EH (cell line): ENCODE measurements at places on chromosomes 1 and 21.

DNA sequence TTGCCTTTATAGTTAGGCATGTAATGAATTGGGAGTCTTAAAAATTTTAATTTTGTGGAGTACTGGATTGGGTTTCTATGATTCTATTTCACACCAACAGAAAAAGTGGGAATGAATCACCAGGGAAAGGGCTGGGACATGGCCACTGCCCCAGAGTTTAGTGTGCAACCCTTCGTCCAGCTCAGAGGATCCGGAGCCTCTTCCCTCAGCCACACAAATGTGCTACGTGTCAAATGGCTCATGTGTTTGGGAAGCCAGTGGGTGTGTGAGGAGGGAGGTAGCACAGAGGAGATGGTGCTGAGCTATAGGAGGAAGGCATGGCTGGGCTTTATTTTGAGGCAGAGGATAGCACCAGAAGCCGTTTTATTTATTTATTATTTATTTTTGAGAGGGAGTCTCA is 247.3 kb downstream of the SIPA1L2 start:
- DNase-seq = peak; percentile 2

DNA sequence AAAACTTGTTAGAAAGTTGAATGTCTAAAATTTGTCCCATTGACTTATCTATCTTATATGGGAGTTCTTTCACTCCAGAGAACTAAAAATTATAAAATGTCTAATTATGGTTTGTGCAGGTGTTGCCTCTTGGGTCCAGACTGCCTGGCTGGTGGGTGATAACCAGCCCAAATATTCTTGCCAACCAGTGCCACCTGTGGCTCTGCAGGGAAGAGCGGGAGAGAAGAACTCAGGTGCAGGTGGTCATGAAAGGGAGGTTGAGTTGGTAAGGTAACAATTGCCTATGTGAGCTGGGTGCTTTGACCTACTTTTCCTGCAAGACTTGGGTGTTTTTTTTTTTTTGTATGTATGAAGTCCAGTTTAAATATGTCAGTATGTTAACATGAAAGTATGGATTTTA is 10.2 kb downstream of the RPS6KC1 start:
- DNase-seq = no peak

GRCh38 chr1:85413169-85413568 is 51.8 kb downstream of the DDAH1 start:
- DNase-seq = peak; percentile 39

DNA sequence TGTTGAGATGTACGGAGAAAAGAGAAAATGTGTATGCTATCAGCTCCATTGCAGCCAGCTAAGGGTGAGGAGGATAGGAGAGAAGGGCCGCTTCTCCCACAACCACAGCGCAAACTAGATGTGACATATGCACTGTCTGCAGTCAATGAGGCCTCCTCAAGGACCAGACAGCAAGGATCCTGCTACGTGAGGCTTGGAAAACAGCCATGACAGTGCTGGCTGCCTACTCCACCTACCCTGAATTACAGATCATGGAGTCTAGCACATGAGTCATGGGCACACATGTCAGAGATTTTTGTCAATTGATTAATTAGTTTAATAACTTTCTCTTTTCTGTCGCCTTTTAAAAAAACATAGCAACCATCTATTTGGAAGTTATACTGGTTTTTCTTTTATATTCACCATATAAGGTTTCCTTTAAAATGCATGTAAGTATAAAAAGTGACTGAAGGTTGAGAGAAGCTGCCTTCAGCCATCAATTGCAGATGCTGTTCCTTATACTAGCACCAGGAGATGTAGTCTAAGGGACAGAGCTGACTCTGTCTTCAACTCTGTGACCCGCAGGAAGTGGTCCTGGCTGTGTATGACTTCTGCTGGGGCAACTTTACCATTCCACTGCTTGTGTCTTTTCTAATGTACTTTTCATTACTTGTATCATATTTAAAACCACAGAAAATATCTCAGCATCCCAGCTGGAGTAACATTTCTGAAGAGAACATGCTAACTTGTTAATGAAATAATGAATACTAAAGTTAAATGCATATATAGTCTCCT is 3.1 kb downstream of the VPS26C start:
- DNase-seq = peak; percentile 36

DNA sequence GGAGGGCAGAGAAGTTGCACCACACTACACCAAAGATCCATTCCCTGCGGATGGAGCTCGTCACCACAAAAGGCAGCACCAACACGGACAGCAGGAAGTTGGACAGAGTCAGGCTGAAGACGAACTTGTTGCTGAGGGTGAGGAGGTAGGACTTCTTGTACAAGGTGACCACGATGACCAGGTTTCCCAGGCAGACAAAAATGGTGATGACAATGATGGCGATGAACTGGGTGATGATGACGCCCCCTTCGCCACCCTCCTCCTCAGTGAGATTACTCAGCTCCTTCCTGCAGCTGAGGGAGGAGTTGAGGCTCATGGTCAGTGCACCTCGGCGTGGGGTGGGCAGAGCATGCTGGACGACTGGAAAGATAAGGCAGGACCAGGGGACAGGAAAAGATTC is 32.2 kb downstream of the GPR161 start:
- DNase-seq = no peak

DNA sequence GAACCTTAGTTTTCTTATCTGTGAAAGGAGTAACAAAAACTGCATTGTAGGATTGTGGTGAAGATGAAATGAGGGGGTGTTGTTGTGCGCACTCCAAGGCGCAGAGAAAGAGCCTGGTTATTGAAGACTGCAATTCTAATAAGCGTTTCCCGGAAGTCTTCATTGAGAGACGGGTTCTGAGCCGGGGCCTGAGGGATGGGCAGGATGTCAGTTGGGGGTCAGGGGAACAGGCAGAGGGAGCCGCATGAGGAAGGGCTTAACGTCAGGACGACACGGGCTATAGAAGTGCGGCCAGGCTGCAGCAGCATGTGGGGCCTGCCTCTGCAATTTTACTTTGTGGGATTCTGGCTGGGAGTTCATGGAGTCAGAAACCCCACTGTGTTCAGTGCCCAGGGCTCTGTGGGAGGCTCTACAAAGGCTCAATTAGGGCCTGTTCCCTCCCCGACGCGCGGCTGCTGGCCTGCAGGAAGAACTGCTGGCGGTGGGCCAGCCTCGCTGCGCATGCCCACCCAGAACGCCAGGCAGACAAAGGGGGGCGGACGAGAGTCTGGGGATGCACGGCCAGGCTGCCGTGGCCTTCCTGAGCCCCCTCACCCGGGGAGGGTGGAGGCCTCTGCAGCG is 20.7 kb downstream of the TRIM62 start:
- DNase-seq = peak; percentile 43

GRCh38 chr1:96338622-96339021 is 383.0 kb upstream of the PTBP2 start:
- DNase-seq = no peak

DNA sequence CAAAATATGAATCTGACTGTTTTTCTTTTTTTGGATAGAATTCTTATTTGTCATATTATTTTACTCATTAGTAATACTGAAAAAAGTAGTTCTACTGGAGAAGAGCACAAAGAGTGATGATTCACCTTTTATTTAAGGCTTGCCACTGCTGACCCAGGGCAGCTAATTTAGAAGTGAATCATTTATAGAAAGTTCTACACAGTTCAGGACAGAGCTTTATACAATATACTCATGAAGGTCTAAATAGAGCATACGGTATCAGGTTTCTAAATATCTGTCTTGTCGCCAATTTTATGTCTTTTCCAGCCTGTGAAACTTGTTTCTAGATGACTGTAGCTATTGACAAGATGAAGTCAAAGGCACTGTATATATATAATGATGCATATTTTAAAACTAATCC is 25.0 kb downstream of the GIPC2 start:
- peak; percentile 91 for DNase-seq

DNA sequence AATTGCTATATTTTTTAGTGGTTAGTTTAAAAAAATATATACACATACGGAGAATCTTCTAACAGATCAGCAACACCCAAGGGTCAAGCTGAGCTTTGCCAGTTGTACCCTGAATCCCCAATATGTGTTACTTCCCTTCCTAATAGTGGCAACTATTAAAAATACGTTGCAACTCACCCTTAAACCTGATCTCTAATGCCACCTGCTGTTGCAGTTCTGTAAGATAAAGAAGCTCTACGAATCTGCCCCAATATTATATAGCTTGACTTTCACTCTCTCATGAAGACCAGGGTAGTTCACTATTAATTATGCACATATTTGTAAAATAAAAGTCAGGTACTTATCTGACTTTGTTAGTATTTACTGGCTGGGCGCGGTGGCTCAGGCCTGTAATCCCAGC is 58.4 kb downstream of the ASH1L start:
- DNase-seq = peak; percentile 42

- DNase-seq = no peak
Measured at GRCh38 chr1:211736351-211736915, 61.0 kb upstream of the NEK2 start.

GRCh38 chr1:91325456-91325855 is 79.2 kb downstream of the HFM1 start:
- no peak for DNase-seq

DNA sequence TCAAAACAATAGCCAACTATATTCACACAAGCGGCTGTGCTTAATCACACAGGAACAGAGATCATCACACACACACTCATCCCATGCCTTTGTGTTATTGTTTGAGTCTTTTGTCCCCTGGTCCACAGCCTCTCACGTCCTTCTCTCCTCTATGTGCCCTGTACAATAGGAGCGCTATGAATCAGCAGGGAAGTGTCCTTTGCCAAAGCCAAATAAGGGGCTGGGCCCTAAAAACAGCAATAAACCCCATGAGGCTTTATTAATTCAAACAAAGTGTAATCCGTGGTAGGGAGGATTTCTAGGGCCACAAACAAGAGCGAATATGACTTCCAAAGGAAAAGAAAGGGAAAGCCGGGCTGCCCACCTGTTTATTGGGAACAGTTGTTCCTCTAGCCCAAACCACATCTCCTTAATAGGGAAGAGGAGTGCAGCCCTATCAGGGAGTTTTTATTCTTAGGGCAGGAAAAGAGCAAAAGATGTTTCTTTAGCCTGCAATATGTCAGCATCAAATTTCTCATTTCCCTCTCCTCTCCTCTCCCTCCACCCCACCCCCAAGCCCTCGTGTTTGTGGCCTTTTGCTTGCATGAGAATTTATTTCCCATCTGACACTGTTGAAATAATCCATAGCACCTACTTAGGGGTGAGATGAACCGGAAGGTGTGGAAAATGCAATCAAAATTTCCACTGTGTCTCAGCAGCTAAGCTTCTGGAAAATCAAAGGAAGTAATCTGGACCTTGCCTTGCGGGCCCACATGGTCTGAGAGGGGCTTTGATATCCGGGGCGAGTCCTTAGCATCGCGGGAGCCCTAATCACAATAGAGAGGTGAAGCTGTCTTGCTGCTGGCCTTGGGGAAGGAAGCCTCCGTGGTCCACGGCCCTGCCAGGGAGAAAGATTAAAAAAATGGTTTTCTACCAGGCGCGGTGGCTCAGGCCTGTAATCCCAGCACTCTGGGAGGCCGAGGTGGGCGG is 45.3 kb upstream of the ITPKB start:
- no peak for DNase-seq

- DNase-seq = peak; percentile 22
Measured at GRCh38 chr1:69985376-69985775, 220.0 kb downstream of the LRRC40 start.

DNA sequence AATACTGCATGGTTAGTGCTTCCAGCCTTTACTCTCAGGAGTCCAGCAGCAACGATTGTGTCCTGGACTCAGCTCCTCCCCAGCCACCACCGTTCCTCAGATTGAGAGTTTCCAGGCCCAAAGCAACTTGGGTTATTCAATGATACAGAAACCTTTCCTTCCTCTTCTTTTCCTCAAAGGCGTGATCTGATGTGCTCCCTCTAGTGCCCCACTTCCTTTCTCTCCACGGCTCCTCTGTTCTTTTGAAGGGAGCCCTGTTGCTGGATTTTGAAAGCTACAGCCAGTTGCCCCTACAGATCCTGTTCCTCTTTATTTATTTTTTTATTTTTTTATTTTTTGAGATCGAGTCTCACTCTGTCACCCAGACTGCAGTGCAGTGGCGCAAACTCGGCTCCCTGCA is 14.1 kb downstream of the CRP start:
- no peak for DNase-seq

DNA sequence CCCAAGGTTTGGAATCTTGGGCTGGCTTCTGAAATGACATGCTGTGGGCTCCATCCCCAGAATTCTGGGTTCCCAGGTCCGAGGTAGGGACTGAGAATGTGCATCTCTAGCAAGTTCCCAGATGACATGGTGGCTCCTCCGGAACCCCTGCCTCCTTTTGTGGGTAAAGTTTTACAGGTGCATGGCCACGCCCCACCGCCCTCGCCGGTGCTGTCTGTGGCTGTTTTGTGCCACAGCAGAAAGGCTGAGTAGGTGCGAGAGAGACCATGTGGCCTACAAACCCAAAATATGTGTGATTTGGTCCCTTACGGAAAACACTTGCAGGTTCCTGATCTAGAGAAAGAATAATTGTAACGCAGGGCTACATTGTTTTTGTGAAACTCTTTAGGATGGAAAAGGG is 30.9 kb downstream of the SKI start:
- no peak for DNase-seq

DNA sequence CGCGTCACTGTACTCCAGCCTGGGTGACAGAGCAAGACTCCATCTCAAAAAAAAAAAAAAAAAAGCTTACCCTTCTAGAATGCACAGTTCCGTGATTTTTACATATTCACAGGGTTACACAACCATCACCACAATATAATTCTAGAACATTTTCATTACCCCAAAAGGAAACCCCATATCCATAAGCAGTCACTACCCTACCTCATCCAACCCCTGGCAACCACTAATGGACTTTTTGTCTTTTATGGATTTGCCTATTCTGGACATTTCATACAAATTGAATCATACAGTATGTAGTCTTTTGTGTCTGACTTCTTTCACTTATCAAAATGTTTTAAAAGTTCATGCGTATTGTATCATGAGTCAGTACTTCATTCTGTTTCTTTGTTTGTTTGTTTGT is 22.8 kb downstream of the SYF2 start:
- DNase-seq = no peak

DNA sequence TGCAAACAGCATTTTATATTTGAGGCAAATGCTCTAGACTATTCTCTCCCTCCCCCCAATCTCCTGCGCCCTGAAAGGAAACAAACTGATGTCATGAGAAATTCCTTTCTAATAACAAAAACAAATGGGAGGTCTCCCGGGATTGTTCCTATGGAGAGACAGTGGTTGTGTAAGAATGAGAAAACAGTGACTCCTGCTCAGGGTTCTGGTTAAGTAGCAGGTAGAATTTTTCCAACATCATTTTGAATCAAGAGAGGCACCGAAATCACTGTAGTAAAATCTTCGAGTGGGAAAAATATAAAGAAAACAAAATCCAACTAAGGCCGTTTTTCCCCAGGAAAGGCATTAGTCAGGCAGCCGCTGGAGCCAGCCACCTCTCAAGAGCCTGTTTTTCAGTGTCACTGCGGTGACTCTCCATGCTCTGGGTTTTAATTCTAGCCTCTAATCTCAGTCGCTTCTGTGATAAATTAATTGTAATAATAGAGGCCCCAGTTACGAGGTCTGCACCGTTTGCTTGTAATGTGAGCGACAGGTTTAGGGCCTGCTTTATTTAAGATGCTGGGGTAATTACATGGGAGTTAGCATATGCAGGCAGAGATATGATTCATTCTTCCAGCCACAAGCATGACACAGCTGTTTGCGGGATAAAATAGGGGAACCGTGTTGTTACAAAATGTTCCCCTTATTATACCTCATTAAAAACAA is 80.3 kb downstream of the RNF220 start:
- DNase-seq = peak; percentile 79

- peak; percentile 43 for DNase-seq
Measured at GRCh38 chr1:156540955-156541354, 31.4 kb downstream of the IQGAP3 start.
